ENCODE measurements at places on chromosomes 13 and 19.

DNA sequence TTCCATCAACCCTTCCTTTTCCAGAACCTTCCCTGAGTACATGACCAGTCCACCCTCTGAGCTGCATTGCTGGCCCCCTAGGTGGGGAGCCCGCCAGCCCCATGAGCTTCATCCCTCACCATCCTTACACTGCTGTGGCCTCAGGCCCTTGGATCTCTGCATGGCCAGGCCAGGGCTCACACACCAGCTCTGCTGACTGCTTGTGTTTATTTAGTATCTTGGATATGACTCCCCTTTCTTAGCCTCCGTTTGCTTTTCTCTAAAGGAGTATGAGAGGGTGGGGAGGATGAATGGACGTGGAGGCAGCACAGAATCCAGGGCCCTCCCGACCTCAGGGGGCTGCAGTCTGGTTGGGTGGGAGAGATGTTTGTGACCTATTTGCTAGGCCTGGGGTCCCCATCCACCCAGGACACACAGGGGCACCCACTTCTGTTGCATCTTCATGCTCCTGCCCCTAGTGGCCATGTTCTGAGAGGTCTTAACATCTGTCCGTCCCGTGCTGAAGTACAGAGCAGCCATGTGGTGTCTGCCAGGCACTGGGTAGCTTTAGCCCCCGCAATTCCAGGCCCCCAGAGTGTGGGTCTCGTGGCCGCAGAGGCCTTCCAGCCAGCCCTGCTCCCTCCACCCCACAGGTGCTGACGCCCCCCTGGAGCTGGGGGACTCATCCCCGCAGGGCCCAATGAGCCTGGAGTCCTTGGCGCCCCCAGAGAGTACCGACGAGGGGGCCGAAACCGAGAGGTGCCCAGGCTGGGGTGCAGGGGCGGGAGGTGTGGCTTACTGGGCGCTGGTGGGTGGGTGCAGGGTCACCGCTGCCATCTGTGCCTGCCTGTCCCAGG is 13.0 kb downstream of the ARHGEF1 start:
- no peak for DNase-seq

- DNase-seq, result no peak
Measured at GRCh38 chr13:71801781-71802180, 65.2 kb downstream of the DACH1 start.

GRCh38 chr13:75870397-75870903 is 234.3 kb downstream of the LMO7 start:
- no peak for DNase-seq

- no peak for DNase-seq
Measured at GRCh38 chr19:45901912-45902650, at the start of gene MYPOP. TSS of gene MYPOP (minus strand) at chr19:45902613. CDS start at chr19:45901773, 840 bp downstream.

DNA sequence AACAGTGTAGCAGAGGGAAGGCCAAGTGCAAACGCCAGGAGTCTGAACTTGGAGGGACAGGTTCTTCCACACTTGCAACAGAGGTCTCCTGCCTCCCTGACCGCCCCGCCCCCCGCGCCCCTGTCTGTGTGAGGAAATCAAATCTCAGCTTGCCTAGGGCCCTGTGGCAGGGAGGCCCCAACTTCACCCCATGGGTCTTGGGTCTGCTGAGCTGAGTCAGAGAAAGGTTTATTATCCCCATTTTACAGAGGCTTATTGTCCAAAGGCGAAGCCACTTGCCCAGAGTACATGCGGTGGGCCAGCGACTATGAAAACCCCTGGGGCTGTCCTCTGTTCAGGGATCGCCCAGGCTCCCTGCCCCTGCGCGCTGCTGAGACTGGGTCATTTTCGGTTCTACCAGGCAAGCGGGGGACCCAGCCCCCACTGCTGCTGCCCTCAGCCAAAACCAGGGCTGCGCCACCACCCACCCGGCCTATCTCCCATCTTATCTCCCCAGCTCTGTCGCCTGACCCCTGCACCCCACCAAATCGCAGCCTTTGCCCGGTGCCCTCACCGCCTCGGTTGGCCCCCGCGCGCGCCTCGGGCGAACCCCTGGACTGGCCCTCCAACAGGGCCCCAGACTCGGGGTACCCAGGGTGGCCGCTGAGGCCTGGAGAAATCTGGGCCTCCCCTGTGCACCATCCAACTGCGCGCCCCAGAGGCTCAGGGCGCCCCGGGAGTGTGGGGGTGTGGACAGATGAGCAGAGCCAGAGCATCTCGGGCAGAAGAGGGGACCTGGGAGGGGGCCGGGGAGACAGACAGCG is 850 bp upstream of the CERS4 start:
- DNase-seq, result no peak

GRCh38 chr13:44407379-44407778 is 33.8 kb downstream of the SERP2 start:
- DNase-seq, result no peak
